LHCN-M2 (cell line): ENCODE measurements at places on chromosomes 2 and 18.

DNA sequence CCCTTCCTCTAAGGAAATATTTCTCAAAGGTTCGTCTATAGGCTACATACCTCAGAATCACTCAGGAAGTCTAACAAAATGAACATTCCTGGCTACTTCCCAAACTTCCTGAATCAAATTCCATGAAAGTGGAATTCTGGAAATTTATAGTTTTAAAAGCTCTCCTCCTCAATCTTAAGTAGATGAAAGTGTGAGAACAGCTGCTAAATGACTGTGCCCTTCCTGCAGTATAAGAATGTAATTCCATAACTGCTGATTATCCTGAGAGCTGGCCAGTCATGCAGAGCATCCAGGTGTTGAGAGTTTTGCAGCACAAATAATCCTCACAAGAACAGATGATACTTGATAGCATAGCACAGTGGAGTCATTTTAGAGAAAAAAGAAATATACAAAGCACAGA is 265.0 kb downstream of the KCNJ3 start:
- no peak for DNase-seq

GRCh38 chr2:108399479-108399878 is 21.7 kb downstream of the SULT1C4 start:
- no peak for DNase-seq

- DNase-seq = no peak
Measured at GRCh38 chr2:234478121-234478858, 18.6 kb downstream of the ARL4C start.

DNA sequence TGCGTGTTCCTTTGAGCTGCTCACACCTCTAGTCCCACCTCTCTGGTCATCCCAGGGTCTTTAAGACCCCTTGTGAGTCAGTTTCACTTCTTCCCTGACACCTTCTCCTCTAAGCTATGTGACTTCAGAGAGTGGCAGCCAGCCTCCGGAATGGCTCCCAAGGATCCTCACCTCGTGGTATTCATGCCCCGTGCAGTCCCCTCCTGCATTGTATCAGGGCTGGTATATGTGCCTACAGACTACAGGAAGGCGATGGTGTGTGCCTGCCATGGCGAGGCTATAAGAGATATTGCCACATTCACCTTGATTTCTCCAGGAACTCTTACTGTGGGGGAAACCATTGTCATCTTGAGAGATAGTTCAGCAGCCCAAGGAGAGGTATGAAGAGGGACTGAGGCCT is 128.0 kb upstream of the SMAD2 start:
- no peak for DNase-seq

GRCh38 chr18:44871771-44872170 is 191.1 kb downstream of the SETBP1 start:
- DNase-seq = no peak

DNA sequence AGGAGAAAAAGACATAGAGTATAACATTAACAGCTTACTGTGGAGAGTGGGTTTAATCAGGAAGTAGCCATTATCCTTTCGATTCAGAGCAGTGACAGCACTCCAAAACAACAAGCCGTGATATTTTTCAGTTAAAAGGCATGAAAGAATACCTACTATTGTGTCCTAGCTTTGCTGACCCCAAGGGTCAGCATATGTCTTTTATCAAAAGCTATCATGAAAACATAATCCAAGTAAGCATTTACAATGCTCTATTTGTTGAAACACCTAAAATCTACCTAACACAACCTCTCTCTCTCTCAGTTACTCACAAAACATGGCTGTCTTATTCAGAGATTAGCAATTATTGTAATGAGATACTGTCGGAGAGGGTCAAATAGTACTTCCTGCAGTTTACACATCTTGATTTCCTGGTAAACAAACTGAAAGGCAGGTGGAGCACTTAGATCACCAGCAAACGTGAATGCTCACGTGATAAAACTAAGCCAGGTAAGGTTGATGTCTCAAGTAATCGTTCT is 100.0 kb downstream of the BAZ2B start:
- peak; percentile 70 for DNase-seq

GRCh38 chr18:80035997-80036396 is 1.8 kb downstream of the RBFA start:
- DNase-seq = no peak

DNA sequence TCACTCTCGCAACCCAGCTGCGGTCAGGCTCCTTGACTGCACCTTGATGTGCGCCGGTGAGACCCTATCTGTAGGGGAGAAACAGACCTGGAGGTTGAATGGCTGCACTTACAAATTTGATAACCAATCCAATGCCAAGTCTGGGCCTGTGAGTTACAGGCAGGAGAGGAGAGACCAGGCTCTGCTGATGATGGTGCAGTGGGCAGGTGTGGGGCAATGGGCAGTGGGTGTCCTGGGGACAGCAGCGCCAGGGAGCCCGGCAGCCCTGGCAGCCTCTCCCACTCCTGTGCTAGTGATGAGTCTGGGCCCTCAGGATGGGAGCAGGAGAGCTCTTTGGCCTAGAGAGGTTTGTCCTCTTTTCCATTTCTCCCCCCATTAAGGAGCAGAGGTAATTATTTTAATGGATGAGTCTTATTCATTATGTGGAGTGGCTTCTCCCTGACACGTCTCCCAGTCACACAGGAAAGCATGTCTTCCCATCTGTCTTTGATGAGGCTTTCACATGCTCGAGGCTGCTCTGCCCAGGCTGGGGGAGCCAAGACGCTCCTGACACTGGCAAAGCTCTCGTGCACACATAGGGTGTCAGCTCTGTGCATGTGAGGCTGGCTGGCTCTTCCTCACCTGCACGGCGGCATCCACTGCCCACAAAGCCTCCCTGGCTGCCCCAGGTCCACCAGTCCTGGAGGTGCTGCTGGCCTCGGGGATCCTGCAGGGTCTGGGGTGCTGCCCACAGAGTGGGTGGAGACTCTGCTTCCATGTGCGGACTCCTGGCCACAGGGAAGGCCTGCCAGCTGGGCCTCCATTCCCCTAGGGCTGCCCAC is 10.0 kb upstream of the ALLC start:
- DNase-seq = no peak

DNA sequence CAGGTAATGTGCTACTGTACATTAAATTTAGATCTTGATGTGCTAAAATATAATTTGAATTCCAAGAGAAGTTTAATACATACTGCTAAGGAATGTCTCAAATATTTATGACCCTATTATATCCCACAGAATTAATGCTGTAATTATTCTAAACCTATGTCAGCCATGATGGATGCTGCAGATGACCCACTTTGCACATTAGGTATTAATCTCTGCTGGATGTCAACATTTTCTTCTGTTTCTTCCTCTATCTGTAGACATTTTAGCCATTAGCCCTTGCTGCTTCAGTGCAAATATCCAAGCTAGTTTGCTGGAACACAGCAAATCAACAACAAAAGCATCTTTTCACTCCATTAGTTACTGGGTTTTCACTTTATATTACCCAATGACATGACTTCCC is 164.6 kb downstream of the CDH2 start:
- DNase-seq = no peak

DNA sequence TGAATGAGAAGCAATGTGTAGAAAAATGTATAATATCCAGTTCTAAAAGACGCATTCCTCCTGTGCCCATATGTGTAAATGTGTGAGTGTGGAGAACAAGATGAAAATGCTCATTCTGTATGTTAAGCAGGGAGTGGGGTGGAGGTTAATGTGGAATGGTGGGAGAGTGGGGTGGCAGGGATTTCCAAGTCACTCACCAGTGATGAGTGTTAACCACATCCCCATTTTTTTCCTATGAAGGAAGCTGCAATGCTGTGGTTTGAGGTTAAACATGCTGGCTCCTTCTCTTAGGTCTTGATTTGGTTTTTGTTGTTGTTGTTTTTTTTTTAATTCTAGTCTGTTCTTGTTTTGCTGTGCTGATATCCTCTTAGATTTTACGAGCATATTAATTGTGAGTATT is 169.4 kb downstream of the NEDD4L start:
- peak; percentile 95 for DNase-seq

DNA sequence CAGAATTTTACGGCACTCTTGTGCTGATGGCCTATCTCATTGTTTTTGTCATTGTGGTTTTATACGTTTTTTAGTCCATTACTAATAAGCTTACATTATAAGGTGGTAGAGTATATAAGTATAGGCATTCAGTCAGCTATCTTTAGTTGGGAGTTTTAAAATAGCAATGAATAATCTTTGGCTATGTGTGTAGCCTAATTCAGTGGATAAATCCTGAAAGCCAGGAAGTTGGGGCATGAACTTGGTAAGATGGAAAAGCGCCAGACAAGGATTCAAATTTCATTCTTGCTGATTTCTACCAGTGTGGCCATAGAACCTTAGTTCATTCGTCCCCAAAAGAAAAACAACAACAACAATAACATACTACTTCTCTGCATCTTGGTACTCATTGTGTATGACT is 31.2 kb downstream of the EPC2 start:
- DNase-seq = peak; percentile 47

DNA sequence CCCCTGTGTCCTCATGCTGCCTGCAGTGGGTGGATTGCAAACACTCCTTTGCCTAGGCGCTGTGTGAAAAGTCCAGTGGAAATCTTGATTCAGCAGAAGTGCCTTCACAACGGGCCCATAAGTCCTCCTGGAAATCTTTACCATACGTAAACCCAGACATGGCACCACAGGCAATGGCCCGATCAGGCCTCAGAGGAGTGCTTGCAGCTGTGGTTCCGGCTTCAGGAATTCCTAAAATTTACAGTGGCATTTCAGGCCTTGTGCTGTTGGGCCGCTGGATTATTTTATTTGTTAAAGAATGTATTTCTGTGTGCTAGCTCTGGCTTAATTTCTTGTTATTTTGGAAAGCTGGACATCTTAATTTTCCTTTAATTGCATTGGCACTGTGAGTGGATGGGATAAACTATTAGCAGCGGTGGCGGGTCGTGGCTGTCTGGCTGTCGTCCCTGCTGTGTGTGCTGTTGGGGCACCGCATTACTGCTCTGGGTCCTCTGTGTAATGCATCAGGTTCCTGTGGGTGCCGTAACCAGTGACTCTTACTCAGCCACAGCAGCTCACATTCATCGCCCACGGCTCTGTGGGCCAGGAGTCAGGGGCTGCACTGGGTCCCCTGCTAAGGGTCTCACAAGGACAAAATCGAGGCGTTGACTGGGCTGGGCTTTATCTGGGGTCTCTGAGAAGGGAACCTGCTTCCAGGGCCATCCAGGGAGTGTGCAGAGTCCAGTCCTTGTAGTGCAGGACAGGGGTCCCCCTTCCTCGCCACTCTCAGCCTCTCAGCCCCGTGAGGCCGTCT is 73.1 kb downstream of the RTP5 start:
- DNase-seq = no peak
